ENCODE measurements at places on chromosomes 3 and 15.
A peak's percentile ranks its signal among the peaks of the same experiment; 100 is the strongest.

GRCh38 chr15:67148196-67148701 lies 82.8 kb downstream of the SMAD3 start:
- peak; percentile 79 for DNase-seq

- DNase-seq = no peak
Observed at GRCh38 chr3:189519458-189519857, 111.7 kb upstream of the TP63 start.

DNA sequence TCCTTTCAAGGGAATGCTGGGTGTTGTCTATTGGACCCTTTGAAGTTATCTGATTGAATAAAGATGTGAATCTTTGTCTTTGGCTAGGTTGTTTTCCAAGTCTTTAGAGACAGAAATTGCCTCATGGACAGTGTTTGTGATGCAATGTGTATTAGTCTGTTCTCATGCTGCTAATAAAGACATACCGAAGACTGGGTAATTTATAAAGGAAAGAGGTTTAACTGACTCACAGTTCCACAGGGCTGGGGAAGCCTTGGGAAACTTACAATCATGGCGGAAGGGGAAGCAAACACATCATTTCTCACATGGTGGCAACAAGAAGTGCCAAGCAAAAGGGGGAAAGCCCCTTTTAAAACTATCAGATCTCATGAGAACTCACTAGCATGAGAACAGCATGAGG lies 88.8 kb upstream of the PLXND1 start:
- DNase-seq = peak; percentile 81

DNA sequence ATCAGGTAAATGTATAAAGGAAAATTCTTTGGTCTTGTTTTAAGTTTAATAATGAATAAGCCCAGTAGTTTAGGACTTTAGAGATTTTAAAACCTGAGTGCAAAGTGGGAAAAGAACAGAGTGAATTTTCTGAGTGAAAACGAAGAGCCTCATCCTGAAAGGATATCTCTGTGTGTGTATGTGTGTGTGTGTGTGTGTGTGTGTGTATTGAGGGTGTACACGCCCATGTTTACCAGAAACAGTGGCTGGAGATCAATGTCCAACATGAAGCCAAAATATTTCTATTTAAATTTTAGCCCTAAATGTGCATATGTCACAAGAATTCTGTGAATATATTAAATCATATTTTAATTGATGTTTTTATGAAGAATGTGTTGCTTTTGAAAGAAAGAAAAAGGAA lies 549.9 kb downstream of the CADM2 start:
- DNase-seq = no peak

GRCh38 chr3:52506266-52506966 lies 11.3 kb downstream of the STAB1 start:
- DNase-seq = no peak

GRCh38 chr3:189513281-189514117 lies 117.7 kb upstream of the TP63 start:
- no peak for DNase-seq

GRCh38 chr3:15595955-15596354 lies 5.4 kb downstream of the HACL1 start:
- DNase-seq = no peak

DNA sequence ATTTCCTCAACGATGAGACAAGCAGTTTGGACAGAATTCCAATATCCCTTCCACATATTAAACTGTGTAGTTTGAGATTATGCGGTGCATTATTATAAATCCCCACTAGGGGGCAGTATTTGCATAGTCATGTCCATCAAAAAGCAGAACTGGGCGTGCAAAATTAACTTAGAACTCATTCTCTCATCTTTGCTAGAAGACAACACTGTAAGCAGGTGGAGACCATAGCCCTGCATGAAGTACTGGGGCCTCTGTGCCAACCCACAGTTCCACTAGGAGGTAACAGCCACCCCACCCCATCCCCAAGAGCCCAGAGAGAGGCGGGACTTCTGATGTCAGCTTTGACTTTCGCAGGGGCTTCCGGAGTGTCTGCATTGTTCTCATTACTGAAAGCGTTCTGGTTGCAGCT lies 106.6 kb upstream of the TMC3 start:
- DNase-seq = peak; percentile 78

All from suppressor macrophage treated with lipopolysaccharide for 4 hours (primary cell).